Activated CD8-positive, alpha-beta memory T cell treated with anti-CD3 and anti-CD28 coated beads for 1 hour (primary cell): ENCODE measurements at places on chromosomes 6 and 20.

DNA sequence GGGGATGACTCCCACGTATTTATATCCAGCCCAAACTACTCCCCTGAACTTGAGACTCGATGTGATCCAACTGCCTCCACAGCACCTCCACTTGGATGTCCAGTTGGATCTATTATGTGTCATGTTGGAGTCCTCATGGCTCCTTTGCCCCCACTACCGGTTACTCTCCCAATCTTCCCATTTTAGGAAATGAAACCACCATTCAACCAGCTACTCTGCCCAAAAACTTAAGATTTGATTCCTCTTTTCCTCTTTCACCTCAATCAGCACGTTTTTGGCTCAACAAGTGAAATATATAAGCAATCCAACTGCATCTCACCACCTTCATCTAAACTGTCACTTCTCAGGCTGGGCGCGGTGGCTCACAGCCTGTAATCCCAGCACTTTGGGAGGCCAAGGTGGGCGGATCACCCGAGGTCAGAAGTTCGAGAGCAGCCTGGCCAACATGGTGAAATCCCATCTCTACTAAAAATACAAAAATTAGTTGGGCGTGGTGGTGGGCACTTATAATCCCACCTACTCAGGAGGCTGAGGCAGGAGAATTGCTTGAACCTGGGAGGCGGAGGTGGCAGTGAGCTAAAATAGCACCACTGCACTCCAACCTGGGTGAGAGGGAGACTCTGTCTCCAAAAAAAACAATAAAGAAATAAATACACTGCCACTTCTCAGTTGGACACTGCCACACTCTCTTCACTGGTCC, 3.4 kb downstream of the AHCY start:
- DNase-seq, result no peak

GRCh38 chr6:1412901-1413300, 23.5 kb downstream of the FOXF2 start:
- no peak for DNase-seq

DNA sequence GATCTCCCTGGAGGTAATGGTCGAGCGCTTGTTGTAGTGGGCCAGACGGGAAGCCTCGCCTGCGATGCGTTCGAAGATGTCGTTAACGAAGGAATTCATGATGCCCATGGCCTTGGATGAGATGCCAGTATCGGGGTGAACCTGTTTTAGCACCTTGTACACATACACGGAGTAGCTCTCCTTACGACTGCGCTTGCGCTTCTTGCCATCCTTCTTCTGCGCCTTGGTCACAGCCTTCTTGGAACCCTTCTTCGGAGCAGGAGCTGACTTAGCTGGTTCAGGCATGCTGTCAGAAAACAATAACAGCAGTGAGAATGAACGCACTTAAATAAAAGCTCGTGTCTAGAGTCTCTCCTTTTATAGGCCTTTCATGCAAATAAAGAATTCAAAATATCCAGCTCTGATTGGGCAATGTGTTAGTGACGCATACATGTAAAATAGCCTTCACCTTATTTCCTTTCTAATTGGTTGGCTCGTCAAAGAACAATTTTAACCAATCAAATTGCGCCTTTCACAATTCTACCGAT, 129.2 kb downstream of the HFE start:
- no peak for DNase-seq

- DNase-seq, result no peak
Observed at GRCh38 chr6:31689249-31690110, 8.6 kb upstream of the LY6G5C start.

DNA sequence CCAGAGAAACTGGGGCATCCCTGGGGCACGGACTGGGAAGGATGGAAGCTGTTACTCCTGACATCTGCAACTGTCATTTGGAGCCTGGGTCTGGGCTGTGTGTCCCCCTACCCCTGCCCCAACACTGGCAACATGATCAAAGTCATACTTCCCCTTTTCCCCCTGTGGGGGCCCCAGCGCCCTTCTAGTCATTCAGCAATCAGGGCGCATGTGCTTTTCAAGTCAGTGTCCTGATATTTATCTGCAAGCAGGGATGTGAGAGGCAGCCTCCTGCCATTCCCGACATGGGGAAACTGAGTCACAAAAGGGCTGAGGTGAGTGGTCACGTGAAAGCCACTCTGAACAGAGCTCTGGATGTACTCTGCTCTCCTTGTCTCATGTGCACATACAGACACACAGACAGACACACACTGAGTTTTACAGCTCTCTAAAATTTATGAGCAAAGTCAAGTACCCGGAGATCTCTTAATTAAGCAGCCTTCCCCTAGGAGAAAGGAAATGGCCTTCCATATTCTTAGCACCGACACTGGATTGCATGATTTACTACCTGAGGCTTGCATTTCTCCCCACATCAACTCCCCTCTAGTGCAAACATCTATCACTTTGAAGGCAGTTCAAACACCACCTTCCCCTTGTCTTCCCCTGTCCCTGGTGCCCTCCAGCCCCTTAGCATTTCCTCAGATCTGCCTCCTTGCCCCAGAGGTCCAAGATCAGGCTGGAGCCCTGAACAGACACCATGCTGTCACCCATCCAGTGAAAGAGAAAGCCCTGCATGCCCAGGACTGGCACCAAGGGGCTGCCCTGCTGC, 170.7 kb downstream of the CDC5L start:
- no peak for DNase-seq

- no peak for DNase-seq
Observed at GRCh38 chr20:41138475-41139226, 1.3 kb downstream of the PLCG1 start.

GRCh38 chr20:34242879-34243278, 1.7 kb downstream of the ASIP start:
- no peak for DNase-seq

GRCh38 chr6:84052204-84052882, 18.8 kb downstream of the MRAP2 start:
- DNase-seq, result no peak

DNA sequence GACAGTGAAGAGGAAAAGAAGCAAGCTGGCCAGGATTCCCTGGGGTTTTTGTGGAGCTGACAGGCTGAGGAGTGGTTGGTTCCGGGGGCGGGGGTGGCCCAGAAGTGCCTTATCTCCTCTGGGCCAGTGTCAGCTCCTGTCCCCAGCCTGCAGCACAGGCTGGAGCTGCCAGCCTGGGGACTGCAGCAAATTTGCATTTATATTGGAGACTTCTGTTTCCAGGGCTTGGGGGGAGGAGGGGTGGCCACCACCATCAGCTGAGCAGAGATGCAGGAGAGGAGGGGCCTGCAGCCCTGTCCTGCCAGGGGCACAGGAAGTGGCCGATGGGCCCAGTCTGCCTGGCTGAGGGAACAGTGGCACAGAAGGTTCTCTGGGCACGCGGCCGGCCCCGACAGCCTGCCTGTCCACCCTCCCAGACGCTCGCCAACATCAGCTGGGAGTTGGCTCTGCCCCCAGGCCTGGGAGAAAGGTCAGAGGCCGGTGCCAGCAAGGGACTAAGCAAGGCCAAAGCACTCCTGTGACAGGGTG, 24.3 kb upstream of the SCRT2 start:
- DNase-seq, result no peak

GRCh38 chr6:29656798-29657197, at the start of gene MOG:
Gene MOG, plus strand, starts transcription at chr6:29657092. Its CDS starts 118 bp downstream, at chr6:29657210.
- DNase-seq, result no peak

DNA sequence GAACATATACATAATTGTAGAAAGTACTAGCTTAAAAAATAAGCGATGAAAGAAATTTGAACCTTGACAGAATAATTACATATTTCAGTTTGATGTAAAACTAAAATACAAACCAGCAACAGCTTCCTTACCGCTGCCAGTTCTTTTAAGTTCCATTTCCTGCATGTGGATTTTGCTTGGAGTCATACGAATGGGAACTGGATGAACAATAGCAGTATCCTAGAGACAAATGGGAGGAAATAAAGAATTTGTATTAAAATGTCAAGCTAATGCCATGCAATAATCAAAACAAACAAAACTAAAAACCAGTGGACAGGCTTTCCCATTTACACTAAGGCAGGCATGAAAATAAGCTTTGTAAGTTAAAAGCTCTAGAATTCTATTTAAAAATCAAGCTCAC, 67.1 kb downstream of the REPS1 start:
- DNase-seq, result no peak

DNA sequence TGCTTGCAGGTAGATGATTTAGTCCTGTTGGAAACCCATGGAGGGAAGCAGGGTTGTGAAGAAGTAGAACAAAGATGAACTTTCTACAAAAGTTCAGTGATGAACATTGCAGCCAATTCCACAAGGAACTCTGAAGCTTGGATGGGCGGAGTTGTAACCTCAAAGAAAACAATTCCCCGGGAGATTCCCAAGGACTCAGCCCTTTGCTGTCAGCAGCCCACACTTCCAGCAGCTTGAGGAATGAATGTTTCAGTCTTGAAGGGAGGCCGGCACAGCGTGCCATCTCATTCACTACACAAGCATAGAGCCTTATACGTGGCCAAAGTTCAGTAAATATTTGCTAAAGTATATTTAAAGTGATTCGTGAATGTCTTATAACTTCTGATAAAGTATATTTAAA, 269.4 kb downstream of the NKAIN2 start:
- DNase-seq, result no peak

DNA sequence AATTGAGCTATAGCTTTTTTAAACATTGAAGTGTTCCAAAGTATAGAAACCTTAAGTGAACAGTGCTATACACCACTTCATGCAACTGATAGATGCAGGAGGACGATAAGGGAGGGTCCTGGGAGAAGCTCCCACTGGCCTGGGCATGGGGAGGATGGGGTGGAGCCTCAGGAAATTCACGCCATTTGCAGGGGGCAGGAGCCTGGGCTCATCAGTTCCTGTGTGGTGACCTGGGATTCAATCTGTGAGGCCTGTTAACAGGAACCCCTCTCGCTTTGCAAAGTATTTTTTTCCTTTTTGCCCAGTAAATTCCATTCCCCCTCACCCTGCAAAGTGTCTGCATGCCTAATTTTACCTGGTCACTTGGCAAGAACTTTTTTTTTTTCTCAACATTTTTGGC, 11.0 kb upstream of the ASCC3 start:
- no peak for DNase-seq

DNA sequence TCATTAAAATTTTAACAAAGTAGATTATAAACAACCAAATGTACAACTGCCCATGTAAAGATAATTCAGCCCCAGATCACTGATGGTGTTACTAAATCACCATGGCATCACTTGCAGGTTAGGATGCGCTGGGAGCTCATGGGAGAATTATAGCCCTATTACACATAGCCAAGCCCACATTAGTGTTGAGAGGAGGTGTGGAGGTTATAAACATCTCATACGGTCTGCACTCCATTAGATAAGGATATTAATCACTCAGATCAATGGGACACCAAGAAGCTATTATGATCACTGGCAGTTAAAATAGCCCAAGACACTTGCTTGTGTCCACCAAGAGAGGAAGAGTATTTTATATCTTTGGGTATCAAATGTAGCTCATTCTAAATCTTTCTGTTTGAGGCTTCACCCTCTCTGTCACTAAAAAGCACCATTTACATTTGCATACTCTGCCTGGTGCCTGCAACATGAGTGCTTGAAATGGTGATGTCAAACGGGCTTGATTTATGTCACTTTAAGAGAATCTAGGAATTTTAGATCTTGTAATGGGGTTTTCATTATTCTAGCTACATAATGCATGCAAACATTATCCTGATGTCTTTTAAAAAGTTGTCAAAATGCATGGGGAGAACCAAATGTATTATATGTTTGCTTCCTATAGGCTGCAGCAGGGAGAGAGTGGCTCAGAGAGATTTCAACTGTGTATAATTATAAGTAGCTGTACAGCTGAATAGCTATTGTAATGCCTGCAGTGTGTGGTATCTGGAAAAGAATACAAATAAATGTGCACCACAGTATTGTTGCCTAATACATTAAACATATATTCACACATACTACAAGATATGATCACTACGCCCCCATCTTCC, 654.1 kb upstream of the MARCKS start:
- DNase-seq, result no peak
